ENCODE measurements at places on chromosomes 2 and 18.

- DNase-seq = no peak
Observed at GRCh38 chr2:104844807-104845551, 8.9 kb upstream of the POU3F3 start.

GRCh38 chr2:113876503-113877387 lies 13.1 kb upstream of the ACTR3 start:
- no peak for DNase-seq

DNA sequence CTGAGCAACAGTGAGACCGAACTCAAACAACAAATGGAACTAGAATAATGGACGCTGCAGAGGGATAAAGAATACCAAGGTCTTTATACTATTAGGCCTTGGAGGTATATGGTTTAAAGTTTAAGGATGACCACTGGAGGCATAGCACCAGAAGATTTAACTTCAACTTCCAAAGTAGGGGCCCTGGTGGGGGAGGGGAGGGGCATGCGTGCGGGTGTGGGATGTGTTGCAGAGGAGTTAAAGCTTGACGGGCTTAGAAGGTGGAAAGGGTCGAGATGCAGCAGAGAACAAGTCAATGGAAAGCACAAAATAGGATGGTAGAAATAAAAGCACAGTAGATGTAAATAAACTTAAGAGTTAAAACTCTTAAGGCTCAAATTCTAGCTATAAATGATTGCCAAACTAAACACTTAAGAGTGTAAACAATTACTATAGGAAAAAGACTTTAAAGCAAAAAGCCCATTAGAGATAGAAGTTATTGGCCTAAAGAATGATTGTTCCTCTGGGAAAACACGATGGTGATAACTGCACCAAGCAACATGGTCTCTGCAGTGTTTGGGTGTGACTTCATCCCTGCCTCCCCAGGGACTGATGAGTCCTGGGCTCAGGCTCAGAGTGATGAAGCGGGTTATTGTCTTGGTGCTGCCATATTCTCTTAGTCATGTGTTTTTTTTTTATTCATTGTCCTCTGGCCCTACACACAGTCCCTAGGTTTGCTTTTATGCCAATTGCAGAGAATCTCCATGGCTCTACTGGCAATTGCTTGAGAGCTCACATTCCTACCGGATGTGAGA lies 13.0 kb downstream of the RRM2 start:
- no peak for DNase-seq

GRCh38 chr2:180573951-180574350 lies 406.5 kb upstream of the UBE2E3 start:
- no peak for DNase-seq

DNA sequence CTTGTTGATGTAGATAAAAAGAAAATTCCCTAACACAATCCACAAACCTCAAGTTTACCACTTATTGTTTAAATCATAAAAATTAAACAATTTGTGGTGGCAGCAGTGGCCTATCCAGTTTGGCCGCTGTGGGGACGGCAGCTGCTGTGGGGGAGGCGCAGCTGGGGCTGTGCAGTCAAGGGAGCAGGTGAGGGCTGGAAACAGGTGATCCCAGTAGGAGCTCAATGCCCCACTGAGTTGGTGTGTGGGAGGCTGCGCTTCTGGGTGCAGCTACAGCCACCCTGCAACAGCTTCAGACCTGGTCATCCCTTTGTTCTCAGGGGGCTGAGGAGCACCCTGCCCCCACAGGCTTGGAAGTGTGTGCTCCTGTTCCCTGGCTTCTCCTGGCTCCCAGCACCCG lies 266.0 kb upstream of the FSIP2 start:
- no peak for DNase-seq

GRCh38 chr2:162972383-162972782 lies 133.8 kb upstream of the KCNH7 start:
- no peak for DNase-seq

GRCh38 chr2:155722290-155722689 lies 610.2 kb downstream of the NR4A2 start:
- DNase-seq = no peak

DNA sequence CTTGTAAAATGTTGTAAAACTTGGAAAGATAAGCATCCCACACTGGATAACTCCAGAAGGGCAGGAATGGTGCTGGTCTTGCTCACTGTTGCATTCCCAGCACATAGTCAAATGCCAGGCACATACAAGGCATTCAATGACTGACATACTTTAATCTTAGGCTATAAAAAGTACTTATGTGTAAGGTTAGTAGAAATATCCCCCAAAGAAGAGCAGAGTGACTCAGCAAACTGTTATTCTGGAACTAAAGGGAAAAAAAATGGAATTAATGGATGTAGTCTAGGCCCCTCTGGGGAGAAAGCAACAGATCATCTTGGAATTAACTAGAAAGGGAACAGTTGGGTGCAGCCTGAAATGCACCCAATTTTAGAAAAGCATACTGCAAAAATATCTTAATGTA lies 9.0 kb downstream of the ZBTB14 start:
- no peak for DNase-seq

GRCh38 chr18:457521-458412 lies 42.7 kb downstream of the COLEC12 start:
- DNase-seq = no peak

DNA sequence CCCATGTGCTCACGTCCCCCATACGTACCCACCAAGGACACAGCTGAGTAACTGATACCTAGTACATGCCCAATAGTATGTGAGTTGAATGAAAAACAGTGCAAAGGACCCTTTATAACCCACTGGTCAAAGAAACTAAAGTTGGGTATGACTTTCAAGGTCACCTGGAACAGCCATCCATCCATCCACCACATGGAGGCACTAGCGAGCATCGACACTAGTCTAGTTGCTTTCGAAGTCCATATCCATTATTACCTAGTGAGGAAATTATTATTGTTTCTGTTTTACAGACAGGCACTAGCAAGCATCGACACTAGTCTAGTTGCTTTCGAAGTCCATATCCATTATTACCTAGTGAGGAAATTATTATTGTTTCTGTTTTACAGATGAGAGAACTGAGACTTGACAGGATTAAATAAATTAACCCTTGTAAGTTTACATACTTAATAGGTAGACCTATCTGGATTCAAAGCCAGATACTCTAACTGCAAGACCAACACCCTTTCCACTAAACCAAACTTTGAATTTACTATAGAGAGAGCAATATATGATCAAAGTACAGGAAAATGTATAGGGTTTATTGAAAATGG lies 233.7 kb downstream of the METTL4 start:
- DNase-seq = no peak

DNA sequence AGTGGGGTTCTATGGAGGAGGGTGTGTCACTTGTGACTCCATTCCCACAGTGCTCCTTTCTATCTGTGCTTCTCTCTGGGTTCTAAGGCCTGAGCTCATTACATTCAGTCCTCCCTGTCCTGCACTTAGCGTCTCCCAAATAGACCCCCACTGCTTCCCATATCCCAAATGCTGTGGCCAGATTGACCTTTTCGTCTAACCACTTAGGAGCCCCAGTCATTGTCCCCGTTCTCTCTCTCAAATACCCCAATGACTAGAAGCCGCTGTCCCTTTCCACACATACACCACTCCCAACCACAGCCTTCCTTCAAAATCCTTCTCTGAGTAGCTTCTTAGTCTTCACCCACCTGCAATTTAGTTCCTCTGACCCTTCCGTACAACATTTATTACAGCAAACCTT lies 146.5 kb downstream of the TRIM43 start:
- DNase-seq = no peak

- DNase-seq = no peak
Observed at GRCh38 chr18:53745224-53745967, 479.1 kb downstream of the MBD2 start.

DNA sequence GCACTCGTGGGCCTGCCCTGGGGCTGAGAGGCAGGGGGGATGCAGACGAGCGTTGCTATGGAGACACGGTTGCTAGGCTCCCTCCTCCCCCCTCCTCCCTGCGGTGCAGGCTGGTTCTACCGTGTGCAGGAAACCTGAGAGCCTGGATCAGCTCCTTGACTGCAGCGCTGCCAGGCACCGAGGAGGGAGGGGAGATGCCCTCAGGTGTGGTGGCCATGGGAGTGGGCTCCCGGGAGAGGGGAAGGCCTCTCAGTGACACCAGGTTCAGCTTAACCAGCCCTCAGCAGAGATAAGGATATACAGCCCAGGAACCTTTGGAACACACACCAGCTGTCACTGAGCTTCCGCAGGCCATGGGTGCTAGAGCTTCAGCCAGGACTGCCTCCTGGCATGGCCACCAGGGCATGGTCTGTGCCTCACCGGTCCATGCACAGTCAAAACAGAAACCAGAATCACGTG lies 124.4 kb upstream of the PXDN start:
- no peak for DNase-seq

DNA sequence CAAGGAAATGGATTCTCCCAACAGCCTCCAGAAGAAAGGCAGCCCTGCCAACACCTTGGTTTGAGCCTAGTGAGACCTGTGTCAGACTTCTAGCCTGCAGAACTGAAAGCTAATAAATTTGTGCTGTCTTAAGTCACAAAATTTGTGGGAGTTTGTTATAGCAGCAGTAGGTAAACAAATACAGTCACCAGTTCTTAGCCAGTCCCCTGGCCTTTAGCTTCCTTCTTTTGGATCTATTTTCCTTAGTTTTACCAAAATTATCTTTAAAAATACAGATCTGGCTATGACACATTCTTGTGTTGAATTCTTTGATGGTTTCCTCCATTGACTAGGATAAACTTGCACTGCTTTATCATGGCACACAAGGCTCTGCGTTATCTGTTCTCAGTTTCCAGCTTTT lies 697.9 kb upstream of the FANCL start:
- DNase-seq = no peak

DNA sequence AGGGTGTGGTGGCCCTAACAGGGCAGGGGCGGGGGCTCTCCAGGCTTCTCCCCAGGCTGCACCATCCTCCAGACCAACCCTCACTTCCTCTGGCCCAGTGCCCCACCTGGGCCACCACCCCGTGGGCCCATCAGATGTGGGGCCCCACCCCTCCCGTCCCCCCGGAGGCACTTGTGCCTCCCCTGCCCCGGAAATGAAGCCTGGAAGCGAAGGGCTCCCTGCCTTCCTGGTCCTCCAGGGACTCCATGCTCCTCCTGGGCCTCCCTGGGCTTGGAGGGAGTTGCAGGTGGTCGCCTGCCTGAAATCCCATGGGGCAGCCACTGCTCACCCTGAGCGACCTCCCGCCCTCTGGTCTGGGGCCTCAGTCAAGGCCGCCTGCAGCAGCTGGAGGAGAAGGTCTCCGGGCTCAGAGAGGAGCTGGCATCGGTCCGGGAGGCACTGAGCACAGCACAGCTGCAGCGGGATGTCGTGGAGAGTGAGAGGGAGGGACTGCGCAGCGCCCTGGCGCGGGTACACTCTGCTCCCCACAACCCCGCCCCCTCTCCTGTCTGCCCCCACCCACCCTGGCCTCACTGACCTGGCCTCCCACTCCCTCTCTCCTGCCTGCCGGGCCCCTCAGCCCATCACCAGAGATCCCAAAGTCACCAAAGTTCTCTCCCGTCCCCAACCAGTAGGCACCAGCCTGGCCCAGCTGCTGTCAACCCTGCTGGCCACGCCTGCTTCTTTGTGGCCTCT lies 28.0 kb downstream of the CROCC2 start:
- no peak for DNase-seq

DNA sequence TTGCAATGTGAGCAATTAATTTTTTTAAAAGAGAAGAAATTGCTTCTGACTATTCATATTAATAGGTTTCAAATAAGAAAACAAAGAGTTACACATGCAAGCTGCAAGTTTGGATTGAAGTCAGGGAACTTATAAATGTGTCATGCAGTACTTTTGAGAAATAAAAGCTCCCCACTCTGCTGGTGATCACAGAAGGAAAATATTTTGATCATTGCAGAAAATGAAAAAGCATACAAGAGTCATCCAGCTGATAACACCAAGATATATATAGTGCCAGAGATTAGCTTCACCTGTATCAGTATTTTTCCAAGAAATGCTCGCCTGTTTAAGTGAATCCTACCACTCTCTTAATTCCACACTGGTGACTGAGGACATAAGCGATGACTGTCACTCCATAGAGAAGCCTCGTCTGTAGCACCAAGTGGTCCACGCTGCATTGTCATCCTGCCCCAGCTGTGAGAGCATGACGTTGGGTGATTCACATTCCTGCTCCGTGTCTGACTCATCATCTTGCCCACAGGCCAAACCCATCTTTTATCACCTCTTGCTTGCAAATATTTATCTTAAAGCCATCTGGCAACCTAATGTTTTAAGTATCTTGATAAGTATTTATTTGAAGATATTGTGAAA lies 178.0 kb downstream of the ASXL3 start:
- DNase-seq = no peak

DNA sequence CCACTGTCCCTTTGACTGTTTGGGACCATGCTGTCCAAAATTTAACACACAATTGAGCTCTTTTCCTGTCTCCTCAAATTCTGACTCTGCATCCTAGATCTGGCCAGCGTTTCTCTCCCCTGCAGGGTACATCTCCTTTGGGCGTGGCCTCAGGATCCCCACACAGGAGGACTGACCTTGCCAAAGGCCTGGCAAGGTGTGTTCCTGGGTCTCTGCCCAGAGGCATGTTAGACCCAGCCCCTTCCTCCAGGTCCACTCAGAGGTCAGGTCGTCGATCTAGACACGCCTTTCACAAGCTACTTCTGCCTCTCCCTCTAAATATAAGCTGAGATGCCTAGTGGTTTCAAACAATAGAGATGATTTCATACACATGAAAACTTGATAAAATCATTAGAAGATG lies 45.4 kb upstream of the SMIM21 start:
- no peak for DNase-seq

Data from activated gamma-delta T cell (primary cell).